ENCODE measurements at places on chromosomes 4 and X. TPM values are rescaled to one million over a fixed set of nuclear protein-coding genes. Genes with fewer than 3 reads are reported as not detected.

Gene NAP1L3
- 100 TPM for total RNA-seq

Gene PAGE2
- total RNA-seq: not detected

Gene TMSB15B
- total RNA-seq: 15.0 TPM

Gene DGKK
- total RNA-seq: 0.49 TPM

Gene TKTL2
- total RNA-seq: 0.49 TPM

Gene VCX3B
- total RNA-seq: not detected

Gene CCNG2
- 101 TPM for total RNA-seq

Gene CT55
- total RNA-seq: not detected

Gene GAGE1
- not detected for total RNA-seq

Gene ATP11C
- 39.1 TPM for total RNA-seq

Gene PCDH7
- total RNA-seq: 35.2 TPM

Gene GPR82
- total RNA-seq: not detected

Gene AKAP14
- total RNA-seq: not detected

Gene HPSE
- total RNA-seq: 0.49 TPM

Gene NWD2
- 29.0 TPM for total RNA-seq

Gene AFP
- total RNA-seq: not detected

Gene PGAM4
- total RNA-seq: not detected

Gene BCAP31
- 44.3 TPM for total RNA-seq

Gene COX7B2
- not detected for total RNA-seq

Gene CITED1
- total RNA-seq: 3.2 TPM

Gene MAGEE1
- total RNA-seq: 12.0 TPM

Gene DNAAF6
- not detected for total RNA-seq

Gene HELT
- total RNA-seq: not detected

Gene CT45A2
- total RNA-seq: not detected

Gene USP11
- total RNA-seq: 176 TPM

Gene ADH4
- total RNA-seq: not detected

Gene SRPK3
- 0.25 TPM for total RNA-seq

Gene CXCL6
- total RNA-seq: under 0.01 TPM
